ENCODE measurements at places on chromosomes 12 and 14.
A peak's percentile ranks its signal among the peaks of the same experiment; 100 is the strongest.

- DNase-seq = no peak
These were observed 182.5 kb upstream of the RASSF8 start for GRCh38 chr12:25775968-25776367.

- no peak for DNase-seq
These were observed 390.1 kb upstream of the RGS6 start for GRCh38 chr14:71541973-71542690.

GRCh38 chr12:19171731-19172130 lies 42.2 kb downstream of the PLEKHA5 start:
- no peak for DNase-seq

GRCh38 chr12:123150275-123150743 lies 581 bp downstream of the PITPNM2 start:
- DNase-seq = peak; percentile 69

DNA sequence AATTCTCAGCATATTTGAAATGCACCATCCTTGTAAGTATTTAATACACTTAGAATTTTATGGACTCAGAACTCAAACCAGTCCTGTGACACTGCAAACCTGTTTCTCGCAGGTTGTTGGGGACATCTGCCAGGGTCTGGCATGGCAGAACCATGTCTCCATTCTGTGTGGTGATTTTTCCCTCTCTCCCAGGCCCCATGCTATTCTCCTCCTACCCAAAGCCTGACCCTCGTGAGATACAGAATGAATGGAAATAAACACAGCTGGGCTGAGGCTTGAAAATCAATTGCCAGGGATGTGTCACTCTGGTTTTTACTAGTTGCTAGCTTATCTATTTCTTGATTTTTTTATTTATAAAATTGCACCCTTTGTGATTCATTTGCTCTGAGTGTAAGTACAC lies 19.8 kb downstream of the TPH2 start:
- no peak for DNase-seq

DNA sequence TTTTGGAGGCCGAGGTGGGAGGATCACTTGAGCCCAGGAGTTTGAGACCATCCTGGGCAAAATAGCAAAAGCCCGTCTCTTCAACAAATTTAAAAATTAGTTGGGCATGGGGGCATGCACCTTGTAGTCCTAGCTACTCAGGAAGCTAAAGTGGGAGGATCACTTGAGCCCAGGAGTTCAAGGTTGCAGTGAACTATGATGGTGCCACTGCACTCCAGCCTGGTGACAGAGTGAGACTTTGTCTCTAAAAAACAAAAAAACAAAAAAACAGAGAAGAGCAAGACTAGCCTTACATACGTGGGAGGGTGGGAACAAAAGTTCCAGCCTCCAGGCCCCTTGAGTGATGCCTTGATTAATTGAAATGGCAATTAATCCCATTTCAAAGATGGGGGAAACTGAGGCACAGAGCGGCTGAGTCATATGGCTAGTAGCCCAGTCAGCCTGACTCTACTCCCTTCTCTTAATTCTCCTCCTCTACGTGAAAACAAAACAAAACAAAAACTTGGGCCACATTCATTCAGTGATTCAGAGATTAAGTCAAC lies 3.3 kb upstream of the FAM222A start:
- no peak for DNase-seq

- DNase-seq = peak; percentile 63
These were observed 19.4 kb downstream of the ACVRL1 start for GRCh38 chr12:51926718-51927117.

DNA sequence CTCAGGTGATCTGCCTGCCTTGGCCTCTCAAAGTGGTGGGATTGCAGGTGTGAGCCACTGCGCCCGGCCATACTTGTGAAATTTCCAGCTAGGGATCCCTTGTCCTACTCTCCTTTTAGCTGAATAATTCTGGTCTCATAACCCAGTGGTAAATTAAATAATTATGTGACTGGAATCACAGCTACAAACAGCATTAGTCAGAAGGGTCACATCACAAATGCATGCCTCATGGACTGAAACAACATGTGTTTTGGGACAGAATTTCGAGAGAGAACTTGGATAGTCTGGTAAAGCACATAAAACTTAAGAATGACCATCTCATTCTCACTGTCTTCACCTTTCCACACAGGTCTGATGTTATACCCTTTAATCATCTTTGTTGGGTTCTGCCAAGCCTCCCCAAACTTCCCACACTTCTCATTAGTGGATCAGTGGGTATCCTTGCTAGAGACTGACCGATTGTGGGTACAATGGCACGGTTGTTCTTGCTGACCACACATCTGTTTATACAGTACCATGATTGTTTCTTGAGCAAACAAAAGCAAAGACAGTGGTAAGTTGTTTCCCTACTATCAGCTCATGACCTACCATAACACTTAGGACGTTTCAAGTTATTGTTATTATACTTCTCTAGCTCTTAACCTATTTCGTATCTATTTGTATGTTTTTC lies 5.1 kb downstream of the GPRC5D start:
- no peak for DNase-seq

DNA sequence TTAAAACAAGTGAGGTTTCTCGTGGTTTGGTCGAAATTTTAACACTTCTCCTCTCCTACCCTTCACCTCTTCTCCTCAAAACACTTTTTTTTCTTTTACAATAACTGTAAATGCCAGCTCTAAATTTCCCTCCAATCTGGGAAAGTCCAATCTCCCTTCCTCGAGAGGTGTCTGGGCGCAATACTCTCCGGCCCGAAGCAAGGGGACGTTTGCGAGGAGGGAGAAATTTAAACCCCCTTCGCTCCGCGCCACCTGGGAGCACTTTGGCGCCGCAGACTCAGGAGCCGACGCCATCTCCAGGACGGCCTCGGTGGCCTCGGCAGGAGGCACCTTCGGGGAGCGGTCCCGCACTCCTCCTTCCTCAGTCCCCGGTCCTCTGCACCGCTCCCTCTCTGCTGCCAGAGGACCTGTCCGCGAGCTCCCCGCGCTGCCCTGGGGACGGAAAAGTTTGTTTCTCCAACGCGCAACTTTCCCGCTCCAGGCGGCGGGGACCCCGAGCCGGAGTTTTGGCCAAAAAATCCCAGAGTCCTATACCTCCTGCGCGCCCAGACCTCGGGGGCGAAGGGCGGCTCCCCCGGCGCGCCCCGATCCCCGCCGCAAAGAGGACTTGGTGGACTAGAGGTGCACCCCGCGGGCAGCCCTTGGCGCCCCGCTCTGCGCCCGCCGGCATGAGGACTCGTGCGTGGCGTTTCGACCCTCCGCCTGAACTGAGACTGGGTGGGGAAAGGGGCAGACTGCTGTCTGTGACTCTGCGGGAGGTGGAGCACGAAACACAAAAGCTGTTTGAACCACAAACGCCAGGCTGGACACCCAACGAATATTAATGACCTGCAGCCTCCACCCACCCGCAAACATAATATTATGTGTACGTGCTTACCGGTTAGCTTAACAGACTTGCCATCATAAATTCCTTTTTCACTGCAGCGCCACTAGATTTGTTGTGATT lies 95.2 kb upstream of the HMGA2 start:
- DNase-seq = no peak

DNA sequence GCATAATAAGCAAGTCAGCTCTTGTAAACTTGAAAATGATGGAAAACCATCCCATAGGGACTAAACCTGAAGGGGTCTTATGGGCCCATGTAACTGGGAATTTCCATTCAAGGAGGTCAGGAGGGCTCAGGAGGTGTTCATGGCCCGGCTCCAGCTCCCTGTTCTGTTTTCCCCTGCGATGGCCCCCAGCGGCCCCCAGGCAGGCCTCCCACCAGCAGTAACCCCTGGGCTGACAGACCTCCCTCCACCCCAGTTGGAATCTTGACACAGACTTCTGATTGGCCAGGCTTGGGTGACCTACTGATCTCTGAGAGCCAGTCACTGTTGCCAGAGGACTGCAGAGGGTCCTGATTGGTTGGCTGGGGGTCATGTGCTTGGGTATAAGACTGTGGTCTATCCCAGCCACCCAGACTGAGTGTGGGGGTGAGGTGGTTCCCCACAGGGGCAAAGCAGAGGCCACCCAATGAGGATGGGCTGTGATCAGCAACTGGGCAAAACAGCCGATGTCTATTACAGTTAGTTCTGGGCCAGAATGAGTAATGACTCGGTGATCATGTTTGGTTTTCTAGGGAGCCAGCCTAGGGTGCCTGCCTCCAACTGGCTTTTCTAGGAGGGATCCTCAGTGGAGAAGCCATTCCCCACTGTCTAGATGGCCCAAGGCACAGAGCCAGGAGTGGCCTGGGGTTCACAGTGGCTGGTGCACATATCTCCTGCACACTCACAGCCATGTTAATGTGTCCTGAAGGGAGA lies 27.0 kb downstream of the RHOF start:
- no peak for DNase-seq

DNA sequence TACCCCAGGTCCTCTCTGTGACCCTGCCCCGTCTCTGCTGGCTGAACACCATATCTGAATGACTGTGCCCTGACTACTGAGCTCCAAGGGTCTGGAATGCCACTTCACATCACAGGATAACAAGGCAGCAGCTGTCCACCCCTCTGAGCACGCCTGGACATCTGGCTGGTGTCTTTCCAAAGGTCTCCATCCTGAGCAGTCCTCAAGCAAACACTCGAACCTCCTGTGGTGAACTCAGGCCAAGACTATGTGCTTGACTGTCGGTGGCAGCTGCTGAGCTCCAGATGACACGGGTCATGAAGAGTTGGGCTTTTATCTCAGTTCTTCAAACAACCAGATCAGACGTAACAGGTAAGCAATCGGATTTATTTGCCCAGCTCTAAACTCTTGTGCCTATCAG lies 117.2 kb upstream of the BCL2L14 start:
- DNase-seq = no peak

GRCh38 chr14:68548194-68549076 lies 244.4 kb downstream of the ZFP36L1 start:
- DNase-seq = peak; percentile 97

DNA sequence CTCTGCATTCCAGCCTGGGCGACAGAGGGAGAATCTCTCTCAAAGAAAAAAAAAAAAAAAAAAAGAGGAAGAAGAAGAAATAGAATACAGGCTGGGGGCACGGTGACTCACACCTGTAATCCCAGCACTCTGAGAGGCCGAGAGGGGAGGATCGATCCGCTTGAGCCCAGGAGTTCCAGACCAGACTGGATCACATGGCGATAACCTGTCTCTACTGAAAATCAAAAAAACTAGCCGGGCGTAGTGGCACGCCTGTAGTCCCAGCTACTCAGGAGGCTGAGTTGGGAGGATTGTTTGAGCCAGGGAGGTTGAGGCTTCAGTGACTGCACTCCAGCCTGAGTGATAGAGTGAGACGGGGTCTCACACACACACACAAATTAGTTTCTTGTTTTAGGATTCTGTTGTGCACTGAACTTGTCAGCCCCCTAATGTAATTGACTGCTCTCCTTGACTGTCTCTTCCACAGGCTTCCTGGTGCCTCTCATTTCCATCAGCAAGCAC lies 963 bp upstream of the TINF2 start:
- DNase-seq = no peak

DNA sequence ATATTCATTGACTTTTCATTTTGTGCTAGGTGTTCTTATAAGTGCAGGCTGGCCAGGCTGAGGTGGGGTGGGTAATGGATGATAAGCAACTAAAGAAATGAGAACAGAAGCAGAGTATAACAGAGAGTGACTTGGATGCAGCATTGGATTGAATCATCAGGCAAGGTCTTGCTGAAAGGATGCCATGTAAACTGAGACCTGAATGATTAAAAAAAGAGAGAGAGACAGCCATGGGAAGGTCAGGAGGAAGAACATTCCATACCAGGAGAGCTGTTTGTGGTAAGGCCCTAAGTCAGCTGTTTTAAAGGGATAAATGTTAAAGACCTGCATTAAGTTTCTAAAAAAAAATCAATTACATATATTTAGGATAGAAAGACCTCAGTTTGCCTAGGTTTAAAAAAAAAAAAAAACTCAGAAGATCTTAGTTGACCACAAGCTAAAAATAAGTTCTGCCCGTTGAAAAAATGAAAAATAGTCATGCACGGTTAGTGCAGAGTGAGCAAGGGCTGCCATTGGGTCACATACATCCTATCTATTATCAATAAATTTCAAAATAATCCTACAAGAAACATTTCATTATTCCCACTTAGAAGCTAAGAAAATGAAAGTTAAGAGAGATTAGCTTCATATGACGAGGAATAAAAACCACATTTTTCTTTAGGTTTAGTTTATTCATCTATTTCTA lies 37.2 kb downstream of the IFNG start:
- DNase-seq = no peak

- DNase-seq = no peak
These were observed 34.5 kb downstream of the SCARB1 start for GRCh38 chr12:124829008-124829707.

GRCh38 chr12:91249518-91250272 lies 67.1 kb upstream of the DCN start:
- no peak for DNase-seq

GRCh38 chr14:72892879-72893635 lies 844 bp downstream of the DPF3 start:
- DNase-seq = no peak

DNA sequence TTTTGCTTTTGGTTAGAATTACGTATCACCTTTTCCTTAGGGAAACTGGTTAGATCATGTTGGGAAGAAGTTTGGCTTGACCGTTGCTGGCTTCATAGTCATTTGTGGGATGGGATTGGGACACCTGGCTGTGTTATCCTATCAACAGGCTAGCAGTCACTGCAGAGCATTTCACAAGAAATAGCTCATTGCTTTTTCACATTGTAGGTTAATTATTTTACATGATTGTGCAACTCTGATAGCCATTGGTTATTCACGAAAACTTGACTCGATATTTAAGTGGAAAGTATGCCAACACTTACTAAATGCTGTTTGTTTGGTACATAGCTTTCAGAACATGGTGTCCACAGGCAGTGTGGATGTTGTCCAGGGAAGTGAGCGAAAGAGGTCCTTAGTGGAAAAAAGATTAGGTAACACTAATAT lies 89.4 kb downstream of the NKX2-1 start:
- no peak for DNase-seq

GRCh38 chr14:104135904-104136471 lies 2.4 kb upstream of the KIF26A start:
- DNase-seq = peak; percentile 41

DNA sequence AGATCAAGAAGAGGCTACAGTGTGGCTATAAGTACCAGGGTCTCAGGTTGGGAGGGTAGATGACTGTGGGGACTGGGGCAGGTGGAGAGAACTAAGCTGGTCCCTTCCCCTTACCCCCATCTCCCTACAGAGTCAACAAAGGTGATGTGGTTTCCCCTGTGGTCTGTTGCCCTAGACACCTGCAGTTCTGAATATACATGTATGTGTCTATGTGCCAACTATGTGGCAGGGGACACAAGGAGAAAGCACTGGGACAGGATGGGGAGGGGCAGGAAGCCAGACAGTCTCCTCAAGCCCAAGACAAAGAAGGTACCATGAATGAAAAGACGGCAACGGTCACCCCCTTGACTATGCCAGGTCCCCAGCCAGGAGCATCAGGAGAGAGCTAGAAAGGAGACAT lies 4.5 kb upstream of the HDAC7 start:
- no peak for DNase-seq

- no peak for DNase-seq
These were observed 28.4 kb downstream of the RAD9B start for GRCh38 chr12:110530511-110530910.

Measured in ascending aorta (tissue), 2 donors.